ENCODE measurements at places on chromosomes 2 and 18.

DNA sequence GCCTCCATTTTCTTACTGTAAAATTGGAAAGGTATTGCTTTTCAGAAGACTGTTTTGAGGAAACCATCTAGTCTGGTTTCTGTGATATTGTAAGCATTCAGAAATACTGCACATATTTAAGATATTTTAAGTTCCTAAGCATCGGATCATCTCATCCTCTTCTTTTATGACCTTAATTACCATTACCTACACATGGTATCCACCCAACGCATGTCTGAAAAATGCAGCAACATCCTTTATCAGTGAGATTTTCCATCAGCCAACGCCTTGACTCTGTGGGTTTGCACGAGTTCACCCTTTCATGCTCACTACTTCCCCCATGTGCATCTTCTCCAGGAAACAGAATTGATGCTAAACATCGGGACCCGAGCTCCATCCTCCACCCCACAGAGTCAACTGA lies 84.3 kb downstream of the COL4A4 start:
- peak; percentile 38 for DNase-seq

DNA sequence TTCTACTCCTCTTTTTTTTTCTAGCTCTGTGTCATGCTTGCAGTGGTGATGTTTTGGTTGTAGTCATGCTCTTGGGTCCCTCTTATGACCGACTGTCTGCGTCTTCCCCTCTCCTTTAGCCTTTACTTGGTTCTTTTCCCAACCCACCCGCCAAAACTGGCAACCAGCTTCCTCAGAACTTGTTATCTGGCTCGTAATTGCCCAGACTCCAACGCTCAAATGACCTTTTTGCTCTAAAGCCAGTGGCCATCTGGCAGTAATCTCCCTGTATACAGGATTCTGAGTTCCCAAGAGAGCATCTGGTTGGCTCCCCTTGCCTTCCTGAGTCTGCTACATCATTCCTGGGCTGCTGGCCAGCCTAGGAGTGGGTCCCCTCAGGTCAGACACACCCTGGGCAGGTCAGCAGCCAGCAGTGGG lies 147.2 kb downstream of the MGAT5 start:
- DNase-seq, result peak; percentile 54

DNA sequence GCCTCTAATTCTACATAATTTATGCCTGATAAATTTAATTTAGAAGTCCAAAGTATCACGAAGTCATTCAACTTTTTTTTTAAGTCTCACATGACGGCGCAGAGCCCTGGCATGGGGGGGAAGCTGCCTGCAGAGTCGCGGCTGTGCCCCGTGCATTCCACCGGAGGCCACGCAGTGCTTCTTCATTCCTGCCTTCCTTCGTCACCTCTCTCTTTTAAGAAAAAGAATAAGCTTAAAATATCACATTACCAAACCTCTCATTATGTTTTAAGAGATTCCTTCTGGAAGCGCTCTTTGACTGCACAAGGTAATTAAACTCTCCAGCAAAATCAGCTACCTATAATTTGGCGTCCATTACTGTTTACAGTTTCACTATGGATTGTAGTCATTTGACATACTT lies 20.3 kb upstream of the KIDINS220 start:
- no peak for DNase-seq

DNA sequence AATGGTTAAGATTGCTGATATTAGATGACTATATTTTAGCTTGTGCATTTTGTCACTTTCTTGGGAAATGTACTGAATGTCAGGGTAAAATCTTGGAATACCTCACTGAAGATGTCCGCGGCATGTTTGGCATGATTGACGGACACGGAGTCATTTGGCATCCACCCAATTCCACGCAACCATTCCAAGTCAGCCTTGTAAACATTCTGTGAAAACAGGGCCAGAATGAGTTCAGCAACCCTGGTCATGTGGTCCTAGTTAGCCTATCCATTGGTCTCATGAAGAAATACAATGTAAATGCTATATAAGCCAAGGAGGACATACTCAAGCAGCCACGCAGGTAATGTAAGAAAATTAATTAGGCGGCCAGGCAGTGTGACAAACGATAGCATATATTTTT lies 159.5 kb downstream of the RIF1 start:
- no peak for DNase-seq

DNA sequence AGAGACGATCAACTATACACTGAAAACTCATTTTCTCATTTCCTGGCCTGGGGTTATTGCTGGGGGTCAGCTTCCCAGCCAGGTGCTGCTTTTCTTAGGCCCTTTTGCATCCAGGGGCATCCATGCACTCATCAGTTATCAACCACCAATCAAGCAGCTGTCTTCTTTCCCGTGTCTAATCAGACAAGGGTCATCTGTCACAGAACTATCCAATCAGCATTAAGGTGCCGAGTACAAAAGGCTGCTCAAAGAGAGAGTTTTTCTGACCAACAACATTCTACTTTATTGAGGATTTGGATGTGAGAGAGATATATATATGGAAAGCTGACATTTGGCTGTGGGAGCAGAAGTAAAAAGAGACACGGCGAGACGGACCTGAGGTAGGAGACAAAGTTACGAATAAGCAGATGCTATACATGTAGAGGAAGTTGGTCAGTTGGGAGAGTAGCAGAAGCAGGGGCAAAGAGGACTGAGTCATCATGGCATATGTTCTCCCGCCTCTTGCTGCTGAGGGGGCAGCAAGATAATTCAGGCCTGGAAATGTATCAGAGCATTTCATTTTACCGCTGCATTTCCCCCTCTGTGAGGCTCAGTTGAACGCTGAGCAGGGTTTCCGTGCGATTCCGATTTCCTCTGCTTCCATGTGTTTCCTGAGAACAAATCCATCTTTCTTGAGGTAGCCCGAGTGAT lies 129.3 kb downstream of the NUP35 start:
- no peak for DNase-seq

DNA sequence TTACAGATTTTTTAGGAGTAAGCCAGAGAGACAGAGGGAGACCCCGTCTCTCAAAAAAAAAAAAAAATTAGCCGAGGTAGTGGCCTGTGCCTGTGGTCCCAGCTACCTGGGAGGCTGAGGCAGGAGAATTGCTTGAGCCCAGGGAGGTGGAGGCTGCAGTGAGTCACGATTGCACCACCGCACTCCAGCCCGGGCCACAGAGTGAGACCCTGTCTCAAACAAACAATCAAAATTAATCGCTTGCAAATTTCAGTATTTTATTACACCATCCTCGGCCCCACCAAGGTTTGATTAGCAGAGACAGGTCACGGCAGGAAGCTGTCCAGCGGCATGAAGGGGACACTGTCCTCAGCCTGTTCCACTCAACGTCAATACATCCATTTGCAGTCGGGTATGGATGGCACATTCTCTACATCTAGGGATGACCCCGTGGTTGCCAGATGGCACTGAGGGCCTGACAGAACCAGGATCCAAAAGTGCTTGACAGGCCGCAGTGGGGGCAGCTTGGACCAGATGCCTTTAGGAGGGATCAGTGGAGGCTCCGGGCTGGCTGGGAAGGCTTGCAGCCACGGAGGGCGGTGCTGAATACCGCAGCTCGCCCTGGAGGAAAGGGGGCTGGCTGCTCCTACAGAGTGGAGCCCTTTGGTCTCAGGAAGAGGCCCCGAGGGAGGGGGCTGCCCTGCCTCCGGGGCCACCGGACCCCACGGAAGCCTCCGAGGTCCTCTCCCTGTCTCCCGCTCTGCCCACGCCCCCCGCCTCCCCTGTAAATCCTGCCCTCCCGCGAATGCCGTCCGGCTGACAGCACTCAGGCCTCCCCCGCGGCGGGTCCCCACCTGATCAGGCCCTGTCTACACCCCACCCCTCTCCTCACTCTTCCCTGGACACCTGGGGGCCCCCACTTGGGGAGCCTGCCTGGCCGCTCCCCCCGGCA lies 13.1 kb downstream of the ASPRV1 start:
- DNase-seq, result no peak

DNA sequence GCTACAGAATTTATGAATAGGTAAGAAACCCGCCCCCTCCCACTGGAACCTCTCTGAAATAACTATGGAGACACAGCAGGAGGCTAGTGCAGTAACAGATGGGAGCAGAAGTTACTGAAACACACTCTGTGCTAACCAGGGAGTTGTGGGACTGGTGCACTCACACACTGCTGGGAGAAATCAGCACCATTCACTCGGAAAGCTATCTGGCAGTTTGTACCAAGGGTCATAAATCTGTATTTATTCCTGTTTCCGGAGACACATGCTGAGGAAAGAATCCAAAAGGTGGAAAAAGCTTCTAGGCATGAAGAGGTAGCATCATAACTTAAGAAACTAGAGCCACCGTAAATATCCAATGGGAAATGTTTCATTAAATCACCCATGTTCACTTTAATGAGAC lies 39.9 kb downstream of the TGFA start:
- no peak for DNase-seq

DNA sequence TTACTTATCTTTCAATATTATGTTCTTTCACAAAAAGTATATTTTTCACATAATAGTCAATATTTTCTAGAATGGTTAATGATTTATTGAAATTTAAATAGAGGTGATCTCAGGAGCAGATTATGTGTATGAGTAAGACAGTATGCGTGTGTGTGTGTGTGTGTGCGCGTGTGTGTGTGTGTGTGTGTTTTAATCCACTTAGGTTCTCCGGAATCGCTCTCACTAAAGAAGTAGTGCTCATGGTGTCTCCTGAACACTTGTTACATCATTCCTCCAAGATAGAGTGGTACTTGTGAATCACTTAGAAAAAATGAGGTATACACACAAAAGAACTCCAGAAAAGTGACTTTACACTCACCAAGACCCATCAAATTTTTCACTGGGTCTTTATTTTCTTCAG lies 91.0 kb upstream of the KCNH7 start:
- DNase-seq, result no peak

DNA sequence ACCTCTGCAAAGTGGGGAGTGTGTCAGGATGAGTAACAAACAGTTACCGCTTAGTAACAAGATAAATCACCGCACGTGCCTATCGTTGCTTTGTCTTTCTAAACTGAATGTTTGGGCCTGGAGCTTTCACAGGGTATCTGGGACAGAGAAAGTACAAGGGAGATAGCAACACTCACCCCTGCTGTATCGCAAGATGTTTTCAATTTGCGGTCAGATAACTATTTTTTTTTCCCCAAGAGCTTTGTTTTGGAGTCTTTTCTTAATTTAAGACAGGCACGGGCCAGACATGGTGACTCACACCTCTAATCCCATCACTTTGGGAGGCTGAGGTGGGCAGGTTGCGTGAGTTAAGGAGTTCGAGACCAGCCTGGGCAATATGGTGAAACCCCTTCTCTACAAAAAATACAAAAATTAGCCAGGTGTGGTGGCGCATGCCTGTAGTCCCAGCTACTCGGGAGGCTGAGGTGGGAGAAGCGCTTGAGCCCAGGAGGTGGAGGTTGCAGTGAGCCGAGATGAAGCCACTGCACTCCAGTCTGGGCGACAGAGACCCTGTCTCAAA lies 146.6 kb downstream of the GBX2 start:
- peak; percentile 2 for DNase-seq

DNA sequence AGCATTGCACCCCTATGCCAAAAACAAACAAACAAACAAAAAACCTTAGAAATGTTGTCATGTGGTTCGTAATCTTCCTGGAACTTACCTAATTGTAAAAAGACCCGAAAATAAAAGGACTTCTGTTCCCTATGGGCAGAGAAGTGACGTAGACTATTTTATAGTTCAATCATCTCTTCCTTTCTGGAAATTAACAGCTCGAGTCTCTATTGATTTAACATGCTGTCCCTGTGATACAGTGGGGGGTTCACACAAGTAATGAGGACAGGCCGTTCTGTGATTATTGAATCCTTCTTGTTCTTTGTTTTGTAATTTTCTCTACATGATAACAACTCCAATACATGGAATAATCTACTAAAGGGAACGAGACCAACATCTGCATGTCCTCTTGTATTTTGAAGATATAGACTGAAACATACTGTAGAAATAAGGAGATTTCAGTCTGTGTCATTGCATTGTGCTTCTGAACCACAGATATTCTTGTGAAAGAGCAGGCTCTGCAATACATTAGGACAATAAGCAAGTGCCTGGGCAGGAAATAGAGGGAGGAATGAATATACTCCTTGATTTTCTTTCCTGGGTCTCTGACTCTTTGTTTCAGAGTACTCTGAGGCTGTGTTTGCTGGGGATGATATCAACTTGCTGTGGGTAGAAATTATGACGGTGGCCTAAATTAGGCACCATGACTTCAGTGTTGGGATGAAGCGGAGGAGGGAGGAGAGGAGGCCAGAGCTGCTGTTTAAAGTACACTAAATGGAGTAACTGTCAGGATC lies 65.7 kb upstream of the PPM1B start:
- no peak for DNase-seq

DNA sequence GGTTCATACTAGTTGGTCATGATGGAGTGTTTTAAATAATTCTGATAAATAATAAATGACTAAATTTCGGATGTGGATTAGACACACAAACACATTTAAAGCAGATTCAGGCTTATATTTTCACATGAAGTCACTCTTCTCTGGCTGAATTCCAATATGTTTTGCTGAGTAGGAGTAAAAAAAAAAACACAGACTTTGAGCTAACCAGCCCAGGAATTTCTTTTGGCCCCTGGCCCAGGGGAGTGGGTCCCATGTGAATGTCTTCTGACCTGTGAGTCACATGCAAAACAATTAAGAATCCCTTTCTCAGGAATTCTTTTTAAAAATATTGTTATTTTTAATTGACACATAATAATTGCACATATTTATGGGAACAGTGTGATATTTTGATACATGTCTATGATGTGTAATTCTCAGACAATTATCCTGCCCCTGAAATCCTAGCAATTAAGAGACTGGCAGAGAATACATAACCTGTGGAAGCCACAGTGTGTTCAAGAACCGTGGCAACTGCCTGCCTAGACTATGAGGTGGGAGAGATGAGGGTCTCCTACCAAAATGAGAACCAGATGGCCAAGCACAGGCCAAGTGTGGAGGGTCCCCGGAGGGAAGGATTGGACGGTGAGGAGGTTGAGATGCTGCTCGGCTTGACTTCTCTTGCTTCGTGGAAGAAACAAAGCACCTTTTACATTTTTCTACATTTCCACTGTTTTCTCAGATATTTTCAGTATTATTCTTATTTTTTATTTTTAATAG lies 236.4 kb downstream of the PIEZO2 start:
- no peak for DNase-seq

DNA sequence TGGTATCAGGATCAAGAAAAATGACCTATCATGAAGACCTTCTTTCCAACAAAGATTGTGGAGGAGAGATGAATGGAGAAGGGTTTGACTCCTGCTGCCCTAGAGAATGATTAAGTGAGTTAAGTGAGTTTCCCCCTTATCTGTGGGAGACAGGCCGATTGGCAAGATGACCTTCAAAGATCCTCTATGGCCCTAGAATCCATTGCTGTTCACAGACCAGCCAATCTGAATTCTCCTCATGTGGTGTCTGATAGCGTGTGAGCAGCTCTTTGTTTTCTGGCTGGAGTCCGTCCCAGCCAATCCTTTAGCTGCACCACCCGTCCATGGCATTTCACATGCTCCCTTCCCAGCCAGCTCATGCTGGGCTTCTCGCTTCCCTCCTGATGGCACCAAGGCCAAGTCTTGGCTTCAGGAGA lies 79.4 kb downstream of the MARCHF4 start:
- DNase-seq, result no peak

- no peak for DNase-seq
These were observed 282.3 kb upstream of the EPC2 start for GRCh38 chr2:148362144-148362796.
